ENCODE measurements at places on chromosomes 3 and 15.

DNA sequence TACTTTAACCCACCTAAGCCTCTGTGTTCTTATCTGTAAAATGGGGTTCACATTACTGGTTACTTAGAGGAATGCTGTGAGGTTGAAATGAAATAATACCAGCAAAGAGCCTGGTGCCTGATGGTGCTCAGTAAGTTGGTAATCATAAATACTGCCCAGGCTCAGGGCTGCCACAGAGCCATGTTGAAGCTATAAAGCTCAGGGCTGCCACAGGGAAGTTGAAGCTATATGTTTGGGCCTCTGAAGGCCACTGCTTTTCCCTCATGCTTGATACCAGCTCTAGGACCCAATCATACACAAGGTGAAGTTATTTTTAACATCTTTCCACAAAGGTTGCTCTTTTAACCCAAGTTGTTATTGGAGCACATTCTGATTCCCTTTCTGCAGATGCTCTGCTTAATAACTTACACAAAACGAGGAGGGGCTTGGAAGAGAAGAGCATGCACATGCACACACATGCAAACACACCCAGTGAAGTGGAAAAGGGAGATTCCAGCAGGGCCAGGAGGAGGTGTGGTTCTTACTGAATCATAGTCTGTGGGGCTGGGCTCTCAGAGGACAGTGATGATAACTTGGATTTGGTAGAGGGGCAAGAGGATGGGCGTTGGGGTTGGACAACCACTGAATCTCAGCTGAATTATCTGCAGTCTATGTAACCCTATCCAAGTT lies 17.4 kb downstream of the PARP14 start:
- no peak for DNase-seq

GRCh38 chr15:40379374-40379773 lies 3.1 kb upstream of the KNSTRN start:
- DNase-seq, result no peak

DNA sequence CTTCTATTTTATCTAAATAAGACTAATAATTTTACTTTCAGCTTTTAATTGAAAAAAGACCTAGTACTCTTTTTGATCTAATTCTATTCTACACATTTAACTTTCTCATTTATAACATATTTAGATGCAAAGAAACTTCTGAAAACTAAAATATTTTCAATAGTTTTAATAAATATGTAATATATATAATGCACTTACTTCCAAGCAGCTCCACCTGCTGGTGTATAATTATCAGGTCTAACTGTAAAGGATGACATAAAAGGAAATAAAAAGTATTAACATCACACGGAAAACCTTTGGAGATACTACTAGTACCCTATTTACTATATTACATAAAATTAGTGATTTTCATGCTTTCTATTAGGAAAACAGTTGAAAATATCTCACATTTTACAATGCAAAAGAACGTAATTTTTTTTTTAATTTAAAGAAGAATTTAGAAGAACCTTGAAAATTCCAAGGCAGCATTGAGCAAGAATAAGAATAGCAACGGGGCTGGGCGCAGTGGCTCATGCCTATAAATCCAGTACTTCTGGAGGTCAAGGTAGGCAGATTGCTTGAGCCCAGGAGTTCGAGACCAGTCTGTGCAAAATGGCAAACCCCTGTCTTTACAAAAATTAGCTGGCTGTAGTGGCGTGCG lies 10.2 kb downstream of the PLSCR5 start:
- no peak for DNase-seq

DNA sequence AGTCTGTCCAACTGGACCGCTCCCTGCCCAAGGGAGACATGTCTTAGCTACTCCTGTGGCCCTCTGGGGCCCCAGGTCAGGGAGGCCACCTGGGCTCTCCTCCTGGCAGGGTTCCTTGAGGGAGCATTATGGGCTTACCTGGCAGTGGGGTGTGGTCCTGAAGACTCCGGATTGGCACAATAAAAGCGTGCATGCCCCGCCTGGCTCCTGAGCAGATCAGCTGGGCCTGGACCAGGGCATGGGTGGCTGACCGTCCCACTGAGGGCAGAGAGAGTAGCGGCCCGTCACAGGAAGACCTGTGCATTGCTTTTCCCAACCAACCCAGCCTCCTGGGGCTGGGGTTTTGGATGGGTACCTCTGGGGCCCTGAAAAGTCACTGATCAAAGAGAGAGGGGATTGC lies 5.4 kb downstream of the ACOX2 start:
- DNase-seq, result no peak

DNA sequence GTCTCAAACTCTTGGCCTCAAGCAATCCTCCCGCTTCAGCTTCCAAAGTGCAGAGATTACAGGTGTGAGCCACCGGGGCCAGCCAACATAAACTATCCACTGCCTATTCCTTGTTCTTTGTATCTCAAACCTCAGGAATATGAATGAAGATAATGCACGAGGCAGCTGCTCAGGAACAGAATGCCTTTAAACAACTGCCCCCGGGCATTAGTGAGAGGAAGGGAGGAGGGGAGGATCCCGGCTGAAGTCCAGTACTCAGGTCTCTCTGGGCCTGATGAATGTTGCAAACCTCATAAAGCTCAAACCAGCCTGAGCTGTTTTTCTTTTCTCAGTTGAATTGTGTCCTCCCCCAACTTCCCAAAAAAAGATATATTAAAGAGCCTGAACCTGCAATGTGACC lies 26.9 kb upstream of the MTMR14 start:
- no peak for DNase-seq

Data from NCI-H187 treated with DMSO at 0.1 percent for 48 hours (cell line).